ENCODE measurements at places on chromosomes 2 and 18.

DNA sequence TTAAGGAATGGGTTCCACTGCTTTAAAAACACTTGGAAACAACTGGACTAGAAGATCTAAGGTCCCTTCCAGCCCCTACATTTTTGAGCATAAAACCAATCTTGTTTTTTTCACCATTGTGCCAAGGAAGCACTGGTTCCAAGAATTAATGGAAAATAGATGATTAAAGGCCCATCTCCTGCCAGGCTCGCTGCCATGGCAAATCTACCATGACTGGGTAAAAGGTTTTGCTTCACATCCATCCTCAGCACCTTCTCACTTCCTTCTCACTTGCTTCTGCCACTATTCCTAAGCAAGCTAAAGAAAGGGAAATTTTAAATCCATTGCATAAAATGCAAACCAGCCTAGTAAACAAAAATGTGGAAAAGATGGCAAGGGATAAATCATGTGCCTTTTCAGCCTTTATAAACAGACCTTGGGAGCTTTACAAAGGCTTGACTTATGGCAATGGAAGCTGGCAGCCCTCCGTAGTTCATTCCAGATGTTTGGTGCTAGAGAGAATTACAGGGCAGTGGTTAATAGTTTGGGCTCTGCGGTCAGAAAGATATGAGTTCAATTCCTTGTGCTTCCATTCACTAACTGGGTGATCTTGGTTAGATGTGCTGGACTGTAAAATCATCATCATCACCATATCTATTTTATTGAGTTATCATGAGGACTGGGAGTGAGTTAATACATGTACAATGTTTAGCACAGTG is 27.0 kb upstream of the ST3GAL5 start:
- no peak for DNase-seq

GRCh38 chr2:136116813-136117390 is 1.0 kb downstream of the CXCR4 start:
- peak; percentile 87 for DNase-seq

- DNase-seq, result no peak
Observed at GRCh38 chr2:230843132-230843531, 21.6 kb upstream of the ITM2C start.

- no peak for DNase-seq
Observed at GRCh38 chr2:222854773-222855700, 5.8 kb upstream of the ACSL3 start.

DNA sequence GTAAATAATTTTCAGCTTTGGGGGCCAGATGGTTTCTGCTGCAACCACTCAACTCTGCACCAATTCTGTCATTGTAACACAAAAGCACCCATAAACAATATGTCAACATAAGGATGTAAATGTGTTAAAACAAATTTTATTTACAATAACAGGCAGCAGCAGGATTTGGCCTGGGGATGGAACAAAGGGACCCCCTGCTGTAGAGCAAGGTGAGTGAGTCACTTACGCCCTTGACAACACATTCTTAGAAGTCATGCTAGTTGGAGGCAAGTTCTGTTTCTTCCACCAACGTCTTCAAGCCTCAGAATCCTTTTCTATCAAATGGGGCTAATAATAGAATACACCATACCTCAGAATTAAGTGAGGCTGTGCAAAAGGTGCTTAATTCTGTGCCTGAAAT is 610.2 kb upstream of the SYT4 start:
- DNase-seq, result no peak

GRCh38 chr2:175807031-175807873 is 194.8 kb downstream of the LNPK start:
- no peak for DNase-seq

DNA sequence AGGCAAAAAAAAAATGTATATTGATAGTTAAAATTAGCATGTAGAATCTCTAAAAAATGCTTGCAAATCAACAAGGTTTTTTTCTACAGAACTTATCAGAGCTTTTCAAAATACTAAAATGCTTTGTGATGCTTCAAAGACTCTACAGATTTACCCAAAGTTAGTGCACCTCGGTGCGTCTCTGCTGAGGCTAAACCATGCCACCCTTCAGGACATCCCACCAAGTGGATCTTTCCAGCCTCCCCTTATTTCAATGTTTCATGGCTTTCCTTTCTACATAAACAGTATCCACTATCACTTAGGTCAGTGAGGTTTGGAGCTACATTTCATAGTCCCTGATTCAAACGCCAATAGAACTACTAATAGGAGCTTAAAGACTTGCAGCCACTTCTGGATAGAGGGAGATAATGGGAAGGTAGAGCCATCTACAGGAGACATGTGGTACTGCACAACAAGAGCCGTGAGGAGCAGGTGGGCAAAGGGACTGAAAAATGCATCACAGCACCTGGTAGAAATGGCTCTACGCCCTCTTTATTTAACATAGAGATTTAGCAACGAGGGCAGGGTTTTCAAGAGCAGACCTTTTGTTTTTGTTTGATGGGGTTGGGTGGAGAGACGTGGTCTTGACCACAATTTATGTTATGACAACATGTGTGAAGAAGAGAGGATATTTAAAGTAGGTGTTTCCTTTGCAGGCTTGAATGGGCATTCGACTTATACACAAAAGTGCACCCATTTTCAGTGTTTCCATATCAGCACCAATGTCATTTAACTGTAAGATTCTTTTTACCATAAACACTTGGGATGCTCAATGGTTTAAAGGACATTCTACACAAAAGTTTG is 56.1 kb upstream of the SLC35G4 start:
- peak; percentile 48 for DNase-seq

GRCh38 chr2:15769235-15769634 is 171.1 kb upstream of the MYCN start:
- no peak for DNase-seq

GRCh38 chr2:218995972-218996711 is 2.9 kb upstream of the CRYBA2 start:
- peak; percentile 62 for DNase-seq

GRCh38 chr2:225290757-225291400 is 108.6 kb upstream of the NYAP2 start:
- DNase-seq, result no peak

- DNase-seq, result no peak
Observed at GRCh38 chr2:215528555-215528954, 92.7 kb upstream of the FN1 start.

- no peak for DNase-seq
Observed at GRCh38 chr18:79156327-79156726, 87.1 kb downstream of the ATP9B start.

DNA sequence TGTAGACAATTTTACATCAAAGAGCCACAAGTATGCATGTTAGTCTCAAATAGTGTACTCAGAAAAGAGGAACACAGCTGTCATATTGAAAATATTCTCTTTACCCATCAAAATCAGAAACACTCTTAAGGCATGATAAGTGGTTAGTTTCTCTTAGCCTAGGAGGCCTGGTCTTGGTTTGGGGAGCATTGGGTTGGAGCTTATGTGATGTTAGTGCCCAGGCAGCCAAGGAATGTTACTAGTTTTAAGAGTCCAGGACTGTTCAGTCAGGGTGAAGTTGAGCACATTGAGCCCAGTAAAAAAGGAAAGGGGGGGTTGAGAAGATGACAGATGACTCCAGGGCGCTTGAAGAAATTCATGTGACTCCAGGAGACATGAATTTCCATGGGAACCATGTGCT is 340.6 kb downstream of the HRH4 start:
- no peak for DNase-seq

GRCh38 chr2:124025171-124025580 is at the start of gene CNTNAP5:
Gene CNTNAP5, plus strand, starts transcription at chr2:124025287. Its CDS starts 364 bp downstream, at chr2:124025651.
- no peak for DNase-seq

GRCh38 chr2:28085201-28085600 is 194.7 kb downstream of the BABAM2 start:
- no peak for DNase-seq

DNA sequence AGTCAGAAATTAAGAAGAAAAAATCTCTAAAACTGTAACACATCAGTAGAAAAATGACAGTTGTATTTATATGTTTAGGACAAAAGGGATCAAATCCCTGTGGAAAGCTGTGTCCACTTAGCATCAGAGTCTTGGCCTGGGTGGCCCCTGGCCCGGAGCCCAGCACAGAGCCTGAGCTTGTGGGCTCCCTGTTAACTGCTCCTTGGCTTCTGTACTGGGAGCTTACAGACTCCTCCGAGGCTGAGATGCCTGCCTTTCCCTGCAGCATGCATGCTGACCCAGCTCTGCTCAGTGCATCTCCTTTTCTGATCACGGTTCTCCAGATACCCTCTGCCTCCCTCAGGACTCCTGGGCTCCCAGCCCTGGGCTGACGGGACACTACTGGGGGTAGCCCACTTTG is 98.1 kb downstream of the DCDC2C start:
- no peak for DNase-seq

GRCh38 chr18:49031511-49032188 is 80.9 kb upstream of the SMAD7 start:
- DNase-seq, result peak; percentile 17

- no peak for DNase-seq
Observed at GRCh38 chr18:62399781-62400308, 74.7 kb downstream of the TNFRSF11A start.

- no peak for DNase-seq
Observed at GRCh38 chr18:69943021-69943420, 4.7 kb downstream of the CD226 start.

DNA sequence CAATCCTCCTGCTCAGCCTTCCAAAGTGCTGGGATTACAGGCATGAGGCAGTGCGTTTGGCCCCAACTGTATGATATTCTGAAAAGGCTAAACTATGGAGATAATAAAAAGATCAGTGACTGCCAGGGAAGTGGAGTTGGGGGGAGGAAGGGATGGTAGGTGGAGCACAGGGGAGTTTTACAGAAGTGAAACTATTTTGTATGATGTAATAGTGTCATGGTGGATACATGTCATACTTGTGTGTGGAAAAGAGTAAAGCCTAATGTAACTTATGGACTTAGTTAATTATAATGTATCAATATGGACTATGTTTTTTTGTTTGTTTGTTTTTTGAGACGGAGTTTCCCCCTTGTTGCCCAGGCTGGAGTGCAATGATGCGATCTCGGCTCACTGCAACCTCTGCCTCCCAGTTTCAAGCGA is 2.9 kb upstream of the GGCX start:
- no peak for DNase-seq

DNA sequence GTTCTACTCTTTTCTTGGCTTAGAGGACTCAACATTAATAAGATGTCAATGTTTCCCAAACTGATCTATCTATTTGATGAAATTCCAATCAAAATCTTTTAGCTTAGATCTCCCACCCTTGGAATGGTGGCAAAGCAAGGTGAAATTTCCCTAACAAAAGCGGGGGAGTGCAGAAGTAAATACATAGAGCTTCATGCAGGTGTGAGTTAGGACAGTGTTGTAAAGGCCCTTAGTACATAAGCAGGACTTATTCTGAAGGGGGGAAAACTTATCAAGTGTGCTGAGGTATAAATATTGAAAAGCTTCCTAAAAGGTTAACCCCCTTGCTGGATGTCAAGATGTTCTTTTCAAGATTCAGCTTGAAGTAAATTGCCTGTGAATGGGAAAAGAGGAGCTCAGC is 608.6 kb upstream of the CELF4 start:
- no peak for DNase-seq

- DNase-seq, result no peak
Observed at GRCh38 chr2:31413025-31413424, 1.5 kb downstream of the XDH start.

GRCh38 chr2:168156661-168157060 is 90.7 kb downstream of the STK39 start:
- no peak for DNase-seq

DNA sequence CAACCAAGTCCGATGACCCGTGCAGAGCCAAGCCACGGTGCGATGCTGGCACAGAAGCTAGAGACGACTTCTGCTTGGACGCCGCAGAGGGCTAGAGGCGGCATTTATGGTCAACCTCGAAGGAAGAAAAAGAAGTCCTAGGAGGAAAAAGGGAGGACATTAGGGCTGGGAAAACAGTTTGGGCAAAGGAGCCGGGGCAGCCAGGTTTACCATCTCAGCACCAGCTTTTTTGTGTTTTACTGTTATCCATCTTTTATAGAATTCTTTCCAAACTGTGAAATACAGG is 643 bp upstream of the DTNB start:
- no peak for DNase-seq

GRCh38 chr2:215598376-215598975 is 162.6 kb upstream of the FN1 start:
- DNase-seq, result no peak

DNA sequence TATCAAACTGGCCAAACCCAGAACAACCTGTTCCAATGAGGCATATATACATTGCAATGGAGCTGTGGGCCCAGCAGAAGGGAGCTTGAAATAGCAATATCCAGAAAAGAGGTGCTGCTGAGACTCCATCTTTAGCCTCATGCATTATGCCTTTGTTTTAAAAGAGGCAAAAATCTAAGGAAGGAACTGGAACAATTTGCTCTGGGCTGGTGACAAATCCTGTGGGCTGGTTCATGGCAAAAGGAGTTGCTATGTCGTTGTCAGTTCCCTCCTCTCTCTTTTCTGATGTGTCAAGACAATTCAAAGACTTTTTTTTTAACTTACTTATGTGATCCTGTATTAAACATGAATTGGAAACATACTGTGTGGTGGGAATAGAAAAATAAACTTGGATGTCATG is 124.2 kb upstream of the FSHR start:
- no peak for DNase-seq

GRCh38 chr18:13381944-13382365 is 163.4 kb downstream of the LDLRAD4 start:
- DNase-seq, result peak; percentile 72

- no peak for DNase-seq
Observed at GRCh38 chr2:205270689-205271088, 411.6 kb upstream of the NRP2 start.

GRCh38 chr18:62242955-62243354 is 55.9 kb downstream of the RELCH start:
- no peak for DNase-seq

GRCh38 chr2:60867848-60868247 is 13.5 kb upstream of the REL start:
- peak; percentile 62 for DNase-seq
